Activated naive CD4-positive, alpha-beta T cell treated with Interleukin-2 at 50 U/mL for 16 hours (primary cell): ENCODE measurements at places on chromosomes 6 and 20.

GRCh38 chr6:144063246-144063743, 32.1 kb downstream of the SF3B5 start:
- no peak for DNase-seq

- DNase-seq = no peak
These were observed 126.7 kb upstream of the SSTR4 start for GRCh38 chr20:22908437-22908836.

- no peak for DNase-seq
These were observed 154.1 kb downstream of the MTFR2 start for GRCh38 chr6:136095986-136096385.

DNA sequence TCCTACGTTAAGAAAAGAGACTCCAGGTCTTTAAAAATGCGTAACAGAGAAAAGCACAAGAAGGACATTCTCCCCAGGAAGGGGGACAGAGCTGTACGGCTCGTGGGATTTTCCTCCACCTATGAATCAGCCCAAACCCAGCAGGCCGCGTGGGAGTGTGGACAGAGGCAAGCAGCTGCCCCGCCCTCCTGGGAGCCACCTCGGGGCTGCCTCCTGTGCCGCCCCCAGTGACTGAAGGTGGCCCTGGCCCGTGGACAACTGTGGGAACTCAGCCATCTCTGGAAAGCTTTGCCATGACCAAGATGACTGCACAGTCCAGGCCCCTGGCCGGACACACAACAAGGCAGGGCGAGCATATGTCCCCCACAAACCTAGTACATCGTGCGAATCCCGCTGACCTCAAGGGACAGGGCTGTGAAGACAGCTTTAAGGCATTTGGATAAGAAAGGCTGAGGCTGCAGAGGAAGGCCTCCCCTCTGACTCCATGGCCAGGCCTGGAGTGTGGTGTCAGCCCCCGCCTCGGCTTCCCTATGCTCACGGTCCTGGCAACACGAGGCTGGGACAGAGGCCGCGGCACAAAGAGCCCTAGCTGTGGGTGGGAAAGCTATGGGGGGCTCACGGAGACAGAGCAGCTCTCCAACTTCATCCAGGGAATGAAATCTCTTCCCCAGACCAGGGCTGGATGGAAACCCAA, 26.9 kb downstream of the PXDC1 start:
- DNase-seq = no peak

- no peak for DNase-seq
These were observed 45.7 kb upstream of the PBOV1 start for GRCh38 chr6:138263963-138264362.

GRCh38 chr6:1838604-1839213, 229.0 kb downstream of the FOXC1 start:
- DNase-seq = no peak

DNA sequence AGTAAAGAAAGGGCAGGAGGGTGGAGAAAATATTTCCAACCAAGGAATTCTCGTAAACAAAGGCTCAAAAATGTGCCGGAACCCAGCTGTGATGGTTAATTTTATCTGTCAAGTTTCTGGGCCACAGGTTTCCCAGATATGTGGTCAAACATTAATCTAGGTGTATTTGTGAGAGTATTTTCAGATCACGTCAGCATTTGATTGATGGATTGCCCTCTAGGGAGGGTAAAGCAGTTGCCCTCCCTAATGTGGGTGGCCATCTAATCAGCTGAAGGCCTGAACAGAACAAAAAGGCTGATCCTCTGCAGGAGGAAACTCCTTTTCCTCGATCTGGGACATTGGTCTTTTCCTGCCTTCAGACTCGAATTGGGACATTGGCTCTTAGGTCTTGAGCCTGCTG, 298.7 kb upstream of the TCF21 start:
- DNase-seq = no peak

GRCh38 chr20:48823960-48824498, 3.8 kb downstream of the PREX1 start:
- DNase-seq = peak; percentile 77

- DNase-seq = no peak
These were observed 140.6 kb downstream of the OPN5 start for GRCh38 chr6:47922391-47922790.

- no peak for DNase-seq
These were observed 427.5 kb upstream of the HSF2 start for GRCh38 chr6:121971931-121972335.

GRCh38 chr20:49597825-49598395, 30.0 kb upstream of the PTGIS start:
- DNase-seq = no peak

DNA sequence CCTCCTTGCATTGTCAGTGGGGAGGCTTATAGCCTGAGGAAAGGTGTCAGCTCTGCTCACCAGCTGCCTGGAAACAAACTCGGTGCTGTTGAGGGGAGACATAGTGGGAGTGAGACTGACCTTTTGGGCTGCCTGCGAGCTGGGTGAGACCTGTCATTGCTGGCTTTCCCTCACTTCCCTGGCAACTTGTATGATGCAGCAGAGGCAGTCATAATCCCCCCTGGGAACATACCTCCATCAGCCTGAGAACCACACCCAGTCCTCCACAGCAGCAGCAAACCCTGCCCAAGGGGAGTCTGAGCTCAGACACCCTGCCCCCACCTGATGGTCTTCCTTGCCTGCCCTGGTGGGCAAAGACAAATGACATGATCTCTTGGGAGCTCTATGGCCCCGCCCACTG, 521.2 kb upstream of the IMPG1 start:
- no peak for DNase-seq

GRCh38 chr20:37475252-37475651, 45.8 kb upstream of the NNAT start:
- no peak for DNase-seq

GRCh38 chr6:74749211-74750147, 456.4 kb downstream of the COL12A1 start:
- DNase-seq = no peak

- no peak for DNase-seq
These were observed 328.0 kb downstream of the THBS2 start for GRCh38 chr6:168925671-168926070.

GRCh38 chr20:17202673-17203072, 24.2 kb upstream of the PCSK2 start:
- no peak for DNase-seq

- no peak for DNase-seq
These were observed 17.7 kb upstream of the TBC1D20 start for GRCh38 chr20:480044-480443.

GRCh38 chr20:49385465-49385864, 97.0 kb downstream of the KCNB1 start:
- no peak for DNase-seq

- no peak for DNase-seq
These were observed 39.6 kb downstream of the SLX4IP start for GRCh38 chr20:10474606-10475184.

DNA sequence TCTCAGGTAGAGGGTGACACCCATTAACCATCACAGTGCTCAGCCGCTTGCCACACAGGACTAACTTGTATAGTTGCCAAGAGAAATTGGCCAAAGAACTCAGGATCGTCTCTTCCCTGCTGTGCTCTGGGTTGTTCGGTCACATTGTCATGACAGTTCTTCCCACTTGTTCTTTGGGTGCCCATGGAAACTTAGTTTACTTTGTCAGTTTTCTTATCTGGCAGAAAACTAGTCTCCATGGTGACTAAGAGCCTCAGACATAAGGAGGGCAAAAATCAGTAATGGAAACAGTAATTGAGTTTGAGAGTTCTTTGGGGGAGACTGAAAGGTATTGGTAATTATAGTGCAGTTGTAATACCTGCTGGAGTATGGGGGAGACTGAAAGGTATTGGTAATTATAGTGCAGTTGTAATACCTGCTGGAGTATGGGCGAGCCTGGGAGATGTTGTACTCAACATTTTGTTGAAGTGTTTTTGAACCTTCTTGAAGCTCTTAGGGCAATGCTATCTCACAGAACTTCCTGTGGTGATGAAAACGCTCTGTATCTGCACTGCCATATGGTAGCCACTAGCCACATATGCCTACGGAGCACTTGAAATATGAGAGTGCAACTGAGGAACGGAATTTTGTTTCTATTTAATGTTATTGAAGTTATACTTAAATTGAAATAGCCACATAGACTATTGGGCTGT, 95.2 kb upstream of the HDGFL1 start:
- no peak for DNase-seq

DNA sequence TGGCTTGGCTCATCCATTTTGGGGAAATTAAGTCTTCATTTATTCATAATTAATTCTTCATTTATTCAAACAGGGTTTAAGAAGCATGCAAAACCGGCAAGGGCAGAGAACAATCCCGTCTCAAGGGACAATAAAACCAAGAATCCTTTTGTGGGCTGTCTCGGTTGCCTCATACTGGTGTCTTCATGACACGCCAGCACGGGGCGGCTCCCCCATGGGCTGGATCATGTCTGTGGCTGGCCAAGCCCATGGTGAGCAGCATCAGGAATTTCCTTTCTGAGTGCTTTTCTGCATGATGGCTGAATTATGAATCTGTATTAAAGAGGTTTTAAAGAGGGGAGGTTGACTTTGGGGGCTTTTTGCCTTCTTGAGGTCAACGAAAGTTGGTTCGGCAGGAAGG, 38.3 kb upstream of the DUSP22 start:
- DNase-seq = no peak

DNA sequence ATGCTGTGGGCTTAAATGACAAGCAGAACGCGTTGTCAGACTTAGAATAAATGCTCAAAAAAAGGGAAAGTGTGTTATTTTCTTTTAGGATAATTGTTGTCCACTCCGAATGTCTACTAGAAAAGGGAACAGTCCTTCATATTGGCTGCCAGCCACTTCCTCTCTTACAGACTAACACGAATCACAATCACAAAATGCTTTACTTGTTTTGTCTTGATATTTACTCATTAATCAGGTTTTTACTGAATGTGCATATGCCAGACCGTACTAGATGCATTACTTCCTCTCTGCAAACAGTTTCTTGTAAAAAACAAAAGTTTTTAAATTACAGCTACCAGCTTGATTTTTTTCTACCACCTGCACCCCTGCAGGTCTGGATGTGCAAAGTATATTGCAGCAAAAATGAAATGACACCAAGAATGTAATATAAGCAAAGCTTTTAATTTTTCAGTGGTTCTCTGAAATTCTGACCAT, 821 bp downstream of the DHX35 start:
- DNase-seq = no peak

DNA sequence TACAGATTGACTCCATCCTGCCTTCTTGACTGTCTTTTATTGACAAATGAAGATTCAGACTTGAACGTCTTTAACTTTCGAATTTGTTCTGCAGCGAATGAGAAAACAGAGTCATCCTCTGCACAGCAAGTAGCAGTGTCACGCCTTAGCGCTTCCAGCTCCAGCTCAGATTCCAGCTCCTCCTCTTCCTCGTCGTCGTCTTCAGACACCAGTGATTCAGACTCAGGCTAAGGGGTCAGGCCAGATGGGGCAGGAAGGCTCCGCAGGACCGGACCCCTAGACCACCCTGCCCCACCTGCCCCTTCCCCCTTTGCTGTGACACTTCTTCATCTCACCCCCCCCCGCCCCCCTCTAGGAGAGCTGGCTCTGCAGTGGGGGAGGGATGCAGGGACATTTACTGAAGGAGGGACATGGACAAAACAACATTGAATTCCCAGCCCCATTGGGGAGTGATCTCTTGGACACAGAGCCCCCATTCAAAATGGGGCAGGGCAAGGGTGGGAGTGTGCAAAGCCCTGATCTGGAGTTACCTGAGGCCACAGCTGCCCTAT, 12.2 kb downstream of the BRD2 start:
- no peak for DNase-seq

- no peak for DNase-seq
These were observed 36.7 kb upstream of the FAM135A start for GRCh38 chr6:70376628-70377027.

- DNase-seq = no peak
These were observed 342.5 kb upstream of the JARID2 start for GRCh38 chr6:14903176-14904038.

- no peak for DNase-seq
These were observed 55.0 kb upstream of the TCF21 start for GRCh38 chr6:133833949-133834359.

- no peak for DNase-seq
These were observed 425.3 kb upstream of the BTBD3 start for GRCh38 chr20:11492386-11492785.

DNA sequence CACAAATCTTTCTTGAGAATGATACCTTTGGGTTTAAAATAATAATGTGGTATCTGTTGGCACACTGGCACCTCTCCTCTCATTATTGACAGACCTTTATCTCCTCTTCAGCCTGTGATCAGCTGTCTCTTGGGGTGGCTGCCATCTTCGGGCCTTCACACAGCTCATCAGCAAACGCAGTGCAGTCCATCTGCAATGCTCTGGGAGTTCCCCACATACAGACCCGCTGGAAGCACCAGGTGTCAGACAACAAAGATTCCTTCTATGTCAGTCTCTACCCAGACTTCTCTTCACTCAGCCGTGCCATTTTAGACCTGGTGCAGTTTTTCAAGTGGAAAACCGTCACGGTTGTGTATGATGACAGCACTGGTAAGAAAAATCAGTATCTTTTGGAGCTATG, 232.8 kb downstream of the GRIK2 start:
- no peak for DNase-seq

DNA sequence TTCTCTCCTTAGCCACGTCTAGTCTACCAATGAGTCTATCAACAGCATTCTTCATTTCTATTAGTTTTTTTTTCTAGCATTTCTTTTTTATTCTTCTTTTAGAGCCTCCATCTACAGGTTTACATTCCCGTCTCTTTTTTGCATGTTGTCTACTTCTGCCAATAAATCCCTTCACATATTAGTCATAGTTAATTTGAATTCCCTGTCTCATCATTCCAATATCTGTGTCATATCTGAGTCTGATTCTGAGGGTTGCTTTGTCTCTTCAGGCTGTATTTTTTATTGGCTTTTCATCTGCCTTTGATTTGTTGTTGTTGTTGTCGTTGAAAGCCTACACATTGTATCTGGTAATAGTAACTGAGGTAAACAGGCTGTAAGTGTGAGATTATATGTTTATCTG, 104.6 kb downstream of the HMGCLL1 start:
- no peak for DNase-seq

- DNase-seq = no peak
These were observed 13.3 kb upstream of the DNAJC5 start for GRCh38 chr20:63881451-63882226.

DNA sequence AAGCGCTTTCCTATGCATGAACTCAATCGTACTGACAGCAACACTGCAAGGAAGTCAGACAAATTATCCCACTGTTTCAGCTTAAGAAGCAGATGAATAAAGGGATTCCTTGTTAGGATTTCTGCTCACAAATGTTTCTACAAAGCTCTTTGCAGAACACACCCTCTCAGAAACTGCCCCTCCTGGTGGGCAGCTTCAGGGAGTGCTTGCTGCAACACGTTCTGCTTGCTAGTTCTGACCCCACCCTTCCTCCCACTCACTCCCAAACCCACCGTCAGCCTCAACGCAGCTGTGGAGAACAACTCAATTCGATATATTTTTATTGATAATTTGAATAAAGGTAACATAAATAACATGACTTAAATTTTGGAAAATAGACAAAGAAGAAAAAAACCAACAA, 250.8 kb upstream of the PRDM1 start:
- DNase-seq = peak; percentile 4

GRCh38 chr6:155126727-155127439, 131.8 kb downstream of the TIAM2 start:
- peak; percentile 70 for DNase-seq
